Occipital lobe (tissue), 3 donors: ENCODE measurements at places on chromosomes 7 and 10. TPM values are rescaled to one million over a fixed set of nuclear protein-coding genes. Genes with fewer than 3 reads are reported as not detected.

Gene HILPDA
- 27.5 TPM for total RNA-seq

Gene KAZALD1
- 1.4 TPM for total RNA-seq

GRCh38 chr10:46077141-46077554, 31.1 kb upstream of the MSMB start:
- DNase-seq, result no peak

DNA sequence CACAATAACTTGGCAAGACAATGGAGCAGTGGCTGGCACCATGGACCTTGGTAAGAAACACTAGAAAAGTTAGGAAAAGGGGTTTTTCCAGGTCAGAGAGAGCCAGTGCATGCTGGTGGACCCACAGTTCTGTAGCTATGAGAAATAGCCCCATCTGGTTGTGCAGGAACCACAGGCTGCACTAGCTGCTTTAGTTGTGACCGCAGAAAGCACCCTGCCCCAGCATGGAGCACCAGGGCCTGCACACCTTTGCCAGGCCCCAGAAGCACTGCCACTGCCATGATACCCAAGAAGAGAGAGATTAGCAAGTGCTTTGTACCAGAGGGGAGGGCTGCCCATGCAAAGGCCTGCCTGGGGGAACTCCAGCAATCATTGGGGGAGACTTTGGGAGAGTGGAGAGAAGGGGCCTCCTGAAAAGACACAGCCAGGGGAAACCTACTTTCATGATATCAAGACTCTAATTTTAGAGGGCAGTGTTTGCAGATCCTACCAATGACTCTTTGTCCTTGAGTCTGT, 256.1 kb upstream of the C7orf33 start:
- DNase-seq, result no peak

GRCh38 chr7:134419875-134420274, 39.0 kb downstream of the AKR1B1 start:
- DNase-seq, result no peak

DNA sequence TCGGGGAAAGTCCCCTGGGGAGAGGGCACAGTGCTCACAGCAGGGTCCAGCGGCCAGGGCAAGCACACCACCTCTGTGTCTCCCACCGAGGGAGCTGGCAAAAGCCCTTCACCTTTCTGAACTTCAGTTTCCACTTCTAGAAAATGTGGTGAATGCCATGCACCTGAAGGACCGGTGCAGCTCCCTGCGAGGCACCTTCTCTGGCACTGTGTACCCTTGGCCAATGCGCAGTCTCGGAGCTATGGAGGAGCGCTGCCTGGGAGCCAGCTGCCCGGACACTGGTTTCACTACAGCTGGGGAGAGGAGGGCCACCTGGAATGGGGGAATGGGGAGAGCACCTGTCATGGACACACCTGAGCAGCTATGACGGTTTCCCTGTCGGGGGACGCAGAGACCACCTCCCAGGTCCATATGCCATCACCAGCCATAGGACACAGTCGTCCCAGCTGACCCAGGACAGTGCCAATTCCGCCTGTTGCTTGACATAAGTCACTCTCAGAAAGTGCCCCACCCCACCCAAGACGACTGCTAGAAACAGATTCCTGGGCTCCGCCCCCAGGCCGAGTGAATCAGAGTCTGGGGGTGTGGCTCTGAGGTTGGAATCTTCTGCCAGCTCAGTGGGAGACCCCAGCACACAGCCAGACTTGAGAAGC, 16.8 kb downstream of the RASGEF1A start:
- no peak for DNase-seq

- no peak for DNase-seq
Measured at GRCh38 chr10:44260286-44260928, 124.5 kb downstream of the CXCL12 start.

- no peak for DNase-seq
Measured at GRCh38 chr10:78715435-78715834, 353.3 kb upstream of the ZMIZ1 start.

DNA sequence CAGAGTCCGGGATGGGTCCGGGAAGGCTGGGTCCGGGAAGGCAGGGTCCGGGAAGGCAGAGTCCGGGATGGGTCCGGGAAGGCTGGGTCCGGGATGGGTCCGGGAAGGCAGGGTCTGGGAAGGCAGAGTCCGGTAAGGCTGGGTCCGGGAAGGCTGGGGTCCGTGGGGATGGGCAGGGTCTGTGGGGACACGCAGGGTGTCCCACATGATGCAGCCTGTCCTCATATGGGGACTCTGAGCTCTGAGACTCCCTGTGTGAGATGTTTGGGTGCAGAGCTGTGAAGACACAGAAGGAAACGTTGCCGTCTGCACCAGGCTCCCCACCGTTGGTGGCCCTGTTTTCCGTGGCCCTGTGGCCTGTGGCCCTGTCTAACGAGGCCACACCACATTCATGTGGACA, 45.7 kb upstream of the ADGRA1 start:
- DNase-seq, result no peak

DNA sequence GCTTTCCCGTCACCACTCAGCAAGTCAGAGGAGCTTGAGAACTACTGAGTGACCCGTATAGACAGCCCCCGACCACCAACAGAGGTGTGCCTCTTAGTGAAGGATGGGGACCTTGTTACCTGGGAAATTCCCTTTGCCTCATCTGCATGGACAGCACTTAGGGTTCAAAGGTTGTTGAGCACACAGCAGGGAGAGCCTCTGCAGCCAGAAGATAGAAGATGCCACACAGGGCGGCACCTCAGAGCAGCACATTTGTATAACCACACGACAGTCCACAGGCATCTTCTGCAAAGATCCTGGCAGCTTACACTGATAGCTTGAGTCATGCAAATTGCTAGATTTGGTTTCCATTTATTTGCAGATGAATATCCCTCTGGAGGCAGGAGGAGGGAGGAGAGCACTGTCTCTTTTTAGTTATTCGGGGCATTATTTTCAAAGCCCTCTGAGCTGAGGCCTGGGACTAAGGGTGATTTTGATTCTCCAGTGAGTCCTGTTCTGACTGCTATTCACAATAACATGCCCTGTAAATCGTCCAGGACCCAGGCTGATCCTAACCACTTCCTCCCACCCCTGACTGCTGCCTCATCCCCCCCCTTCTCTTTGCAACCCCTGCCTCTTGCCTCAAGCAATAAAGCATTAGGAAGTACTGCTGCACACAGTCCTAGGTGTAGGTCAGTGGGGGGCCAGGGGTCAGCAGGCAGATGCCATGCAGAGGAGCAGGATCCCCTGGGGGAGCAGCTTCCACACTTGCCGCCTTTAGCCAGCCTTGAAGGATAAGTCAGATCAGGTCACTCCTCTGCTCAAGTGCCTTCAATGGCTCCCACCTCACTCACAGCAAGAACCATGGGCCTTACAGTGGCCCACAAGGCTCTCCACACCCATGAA, 24.6 kb upstream of the INMT start:
- no peak for DNase-seq

- DNase-seq, result no peak
Measured at GRCh38 chr7:30879139-30880124, 32.2 kb upstream of the AQP1 start.

DNA sequence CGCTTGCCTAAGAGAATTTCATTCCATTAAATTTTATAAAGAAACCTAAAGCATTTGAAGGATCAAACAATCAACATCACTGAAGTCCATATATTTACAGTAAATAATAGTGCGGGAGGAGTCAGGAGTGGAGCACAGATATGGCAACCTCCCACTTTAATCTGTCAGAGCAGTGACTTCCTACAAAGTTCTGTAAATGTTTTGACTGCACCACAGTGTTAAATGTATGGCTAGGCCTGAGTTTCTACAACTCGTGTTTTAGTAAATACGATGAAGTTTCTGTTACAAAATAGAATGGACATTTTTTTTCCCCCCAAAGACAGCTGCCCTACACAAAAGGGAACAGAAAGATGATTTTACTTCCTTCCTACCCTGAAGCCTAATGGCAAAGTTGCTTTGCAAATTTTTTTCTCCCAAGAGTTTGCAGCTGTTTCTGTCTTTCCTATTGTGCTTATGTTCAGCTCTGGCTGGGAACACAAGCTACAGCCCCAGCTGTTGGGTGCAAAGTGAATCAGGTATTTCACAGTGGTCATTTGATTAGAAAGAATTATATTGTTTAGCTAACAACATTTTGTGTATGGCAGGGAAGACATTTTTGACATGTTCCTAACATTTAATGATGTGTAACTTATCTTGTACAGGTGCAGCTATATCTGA, 62.1 kb downstream of the MET start:
- no peak for DNase-seq
